Iris pigment epithelial cell (primary cell): ENCODE measurements at places on chromosomes 7 and 10.

DNA sequence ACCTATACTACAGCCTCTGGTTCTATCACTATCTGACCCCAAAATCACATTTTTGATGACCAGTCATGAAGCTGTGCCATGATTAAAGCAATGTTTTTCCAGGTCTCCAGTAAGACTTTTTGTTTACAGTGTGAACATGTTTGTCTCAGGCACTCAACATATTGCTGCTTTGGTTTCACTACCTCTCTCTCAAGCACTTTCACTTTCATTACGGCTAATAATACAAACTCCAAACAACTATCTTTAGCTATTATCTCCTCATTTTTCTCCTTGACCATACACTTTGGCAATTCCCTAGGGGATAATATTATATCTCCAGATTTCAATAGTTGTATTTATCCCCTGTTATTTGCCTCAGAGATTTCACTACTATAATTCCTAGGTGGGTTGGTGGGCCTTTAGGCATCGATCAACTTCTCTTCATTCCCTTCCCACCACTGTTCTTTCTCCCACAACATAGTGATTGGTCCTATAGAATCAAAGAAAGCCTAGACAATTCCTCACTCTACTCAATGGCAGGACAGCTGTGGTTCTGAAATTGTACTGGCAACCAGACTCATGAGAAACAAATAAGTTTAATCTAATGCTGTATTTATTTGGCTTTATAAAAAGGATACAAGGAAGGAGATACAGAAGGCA, 261.4 kb upstream of the ZWINT start:
- DNase-seq = no peak

GRCh38 chr10:58712141-58712540, 199.5 kb downstream of the BICC1 start:
- DNase-seq = no peak

DNA sequence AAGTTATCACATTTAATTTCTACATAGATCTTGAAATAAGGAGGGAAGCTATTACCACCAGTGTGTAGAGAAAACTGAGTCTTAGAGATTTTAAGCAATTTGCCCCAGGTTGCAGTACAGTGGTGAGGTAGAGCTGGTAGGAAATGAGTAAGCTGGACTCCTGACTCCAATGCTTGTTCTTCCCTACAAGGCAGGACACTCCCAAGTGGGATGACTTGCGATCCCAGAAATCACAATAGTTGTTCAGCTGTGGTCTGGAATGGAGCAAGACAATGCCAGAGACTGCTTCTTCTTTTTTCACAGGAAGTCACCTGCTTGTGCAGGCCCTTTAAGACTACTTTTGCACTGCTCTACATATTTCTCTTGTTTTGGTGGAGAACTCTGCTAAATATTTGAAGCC, 327.2 kb upstream of the BMPER start:
- DNase-seq = no peak

- DNase-seq = peak; percentile 52
Measured at GRCh38 chr10:92773776-92774175, 74.5 kb upstream of the EXOC6 start.

- DNase-seq = no peak
Measured at GRCh38 chr7:84705706-84706105, 481.1 kb downstream of the SEMA3D start.

- DNase-seq = peak; percentile 95
Measured at GRCh38 chr7:123797673-123798531, 47.1 kb upstream of the HYAL4 start.

GRCh38 chr10:76037531-76038155, 606.2 kb downstream of the LRMDA start:
- DNase-seq = no peak

DNA sequence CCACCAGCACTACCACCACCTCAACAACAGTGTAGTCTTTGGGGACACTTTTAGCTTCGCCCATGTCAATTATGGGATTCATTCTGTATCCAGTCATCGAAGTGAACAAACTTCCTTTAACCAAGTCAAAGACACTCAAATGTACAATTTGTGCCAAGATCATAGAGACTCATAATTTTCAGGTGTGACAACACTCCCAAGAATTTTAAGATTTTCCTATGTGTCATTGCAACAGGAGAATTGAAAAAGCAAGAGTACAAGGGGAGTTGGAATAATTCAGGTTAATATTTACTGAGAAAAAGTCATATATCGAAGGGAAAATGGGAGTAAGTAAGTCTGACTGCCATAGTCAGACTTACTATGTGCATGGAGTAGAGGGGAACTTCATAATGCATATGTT, 26.2 kb downstream of the PON1 start:
- no peak for DNase-seq

DNA sequence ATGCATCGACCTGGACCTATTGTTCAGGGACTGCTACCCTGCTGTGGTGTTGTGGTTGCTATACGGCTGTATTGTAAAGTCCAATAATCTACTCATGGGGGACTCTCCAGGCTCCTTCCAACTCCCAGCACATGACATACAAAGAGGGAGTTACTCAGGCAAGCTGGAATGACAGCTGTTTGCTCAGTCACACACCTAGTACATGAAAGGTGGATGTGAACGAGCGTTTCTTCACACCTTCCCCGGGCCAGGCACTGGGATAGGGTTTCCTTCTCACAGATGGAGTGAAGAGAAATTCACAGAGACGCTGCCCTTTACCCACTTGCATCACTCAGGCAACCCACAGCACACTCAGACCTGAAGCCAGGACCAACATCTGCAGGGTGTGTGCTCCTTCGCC, 215.7 kb downstream of the TNS3 start:
- DNase-seq = no peak

- DNase-seq = no peak
Measured at GRCh38 chr10:77604941-77605351, 32.7 kb downstream of the KCNMA1 start.

- DNase-seq = no peak
Measured at GRCh38 chr7:116726149-116726548, 54.2 kb downstream of the MET start.
